ENCODE measurements at places on chromosomes 1 and 21.

DNA sequence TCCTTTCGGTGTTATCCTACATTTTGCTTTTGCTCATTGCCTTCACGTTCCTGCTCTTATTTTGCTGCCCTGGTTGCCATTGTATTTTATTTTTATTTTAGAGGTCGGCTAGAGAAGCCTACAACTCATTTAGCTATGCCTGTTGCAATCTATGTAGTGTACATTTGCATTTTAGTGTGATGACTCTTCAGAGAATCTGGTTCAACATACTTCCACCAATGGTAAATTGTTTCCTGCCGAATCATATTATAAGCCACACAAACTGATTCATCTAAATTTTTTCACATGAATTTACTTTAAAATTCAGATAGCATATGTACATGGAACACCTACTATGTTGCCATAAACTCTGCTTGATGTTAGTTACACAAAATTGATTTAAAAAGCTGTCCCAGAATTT is 1596.9 kb downstream of the PLA2G4A start:
- DNase-seq: no peak

GRCh38 chr1:844472-845026 is 79.2 kb upstream of the SAMD11 start:
- no peak for DNase-seq

GRCh38 chr1:58249388-58249736 is 297.2 kb downstream of the OMA1 start:
- no peak for DNase-seq

DNA sequence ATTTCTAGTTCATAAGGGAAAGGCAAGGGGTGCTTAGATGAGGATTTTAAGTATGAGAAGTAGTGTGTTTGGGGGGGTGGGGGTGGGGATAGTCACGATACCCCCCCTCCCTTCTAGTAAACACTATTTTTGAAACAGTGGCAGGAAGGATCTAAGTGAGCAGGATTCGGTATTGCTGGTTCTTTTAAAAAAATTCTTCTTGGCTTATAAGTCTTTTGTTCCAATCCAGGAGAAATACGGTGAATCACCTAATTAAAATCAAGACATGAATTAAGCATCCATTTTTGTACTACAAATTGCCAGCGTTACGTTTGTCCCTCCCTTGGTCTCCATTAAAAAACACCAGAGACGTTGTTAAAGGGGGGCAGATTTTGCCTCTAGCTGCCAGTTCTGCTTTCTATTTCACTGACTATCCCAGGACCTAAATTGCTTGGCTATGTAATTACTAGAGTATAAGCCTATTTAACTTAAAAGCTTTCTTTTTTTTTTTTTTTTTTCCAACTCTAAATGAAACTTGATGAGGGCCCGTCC is 911 bp downstream of the LMO4 start:
- DNase-seq: peak; percentile 40

- DNase-seq: no peak
Measured at GRCh38 chr1:185846672-185847444, 112.7 kb downstream of the HMCN1 start.

Measured in right kidney (tissue), 9 donors.